Endothelial cell of umbilical vein (primary cell): ENCODE measurements at places on chromosomes 5 and 9. TPM values are rescaled to one million over a fixed set of nuclear protein-coding genes. Genes with fewer than 3 reads are reported as not detected.

DNA sequence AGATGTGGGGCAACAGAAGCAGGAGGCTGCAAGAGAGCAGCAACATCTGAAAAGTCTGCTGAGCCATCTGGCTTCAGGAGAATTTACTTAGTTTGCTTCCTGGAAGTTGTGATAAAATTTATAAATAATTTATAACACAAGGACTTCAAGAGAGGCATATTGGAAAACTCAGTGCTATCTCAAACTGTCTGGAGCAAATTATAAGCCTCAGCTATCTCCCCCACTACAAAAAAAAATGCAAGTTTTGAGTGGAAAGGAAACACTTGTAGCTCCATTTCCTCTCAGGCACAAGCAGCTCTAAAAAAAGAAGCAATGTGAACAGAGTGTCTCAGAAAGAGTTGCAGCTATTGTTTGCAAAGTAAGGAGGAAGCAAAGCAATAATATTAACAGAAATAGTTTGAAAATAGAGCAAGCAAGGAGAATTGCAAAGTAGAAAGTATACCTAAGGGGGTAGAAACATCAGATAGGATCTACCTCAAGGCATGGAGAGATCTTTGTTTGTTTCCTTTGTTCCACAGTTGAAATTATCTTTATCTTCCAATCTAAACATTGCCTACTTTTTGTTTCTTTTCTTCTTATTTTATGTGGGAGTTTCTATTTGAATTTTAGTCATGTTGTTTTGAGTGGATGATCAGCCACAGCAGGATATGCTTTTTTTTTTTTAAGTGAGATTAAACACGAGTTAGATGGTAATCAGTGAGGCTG is 55.9 kb upstream of the IL6ST start:
- no peak overlapping the region for H3K4me3 ChIP-seq
- peaks cover 15% of the 10 kb centered on the region for H3K4me1 ChIP-seq
- H3K27ac ChIP-seq = peak overlapping the region; percentile 15
- peak; percentile 90 for DNase-seq
- H3K27me3 ChIP-seq = no peaks in the 10 kb centered on the region

DNA sequence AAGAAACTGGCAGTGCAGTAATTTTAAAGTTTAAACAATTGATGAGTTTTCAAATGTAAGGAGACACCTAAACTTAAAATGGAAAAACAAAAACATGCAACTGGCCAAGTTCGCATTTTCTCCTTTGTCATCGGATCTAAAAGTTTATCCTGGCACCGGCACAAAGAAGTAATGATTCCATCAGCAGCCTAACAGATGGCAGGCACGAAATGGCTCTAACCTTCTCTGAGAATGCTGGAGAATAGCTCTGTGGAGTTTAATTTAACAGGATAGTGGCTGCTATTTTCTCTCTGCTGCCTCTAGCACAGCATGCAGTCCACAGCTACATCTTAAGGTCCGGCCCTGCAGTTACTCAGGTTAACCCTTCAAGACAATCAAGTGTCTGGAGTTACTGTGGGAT is 82.2 kb downstream of the PRELID2 start:
- no peaks in the 10 kb centered on the region for H3K27me3 ChIP-seq
- H3K4me3 ChIP-seq = no peak overlapping the region
- no peaks in the 10 kb centered on the region for H3K36me3 ChIP-seq
- peak overlapping the region; percentile 51 for H3K27ac ChIP-seq
- peak; percentile 76 for DNase-seq
- H3K4me1 ChIP-seq = peaks cover 27% of the 10 kb centered on the region

GRCh38 chr9:7375013-7375511 is 424.5 kb downstream of the DMAC1 start:
- no peak overlapping the region for H3K4me3 ChIP-seq
- H3K4me1 ChIP-seq = no peaks in the 10 kb centered on the region
- no peaks in the 10 kb centered on the region for H3K36me3 ChIP-seq
- DNase-seq = no peak
- H3K27me3 ChIP-seq = no peaks in the 10 kb centered on the region

GRCh38 chr9:60546406-60546805 is 367.8 kb upstream of the SPATA31A5 start:
- H3K4me1 ChIP-seq = no peaks in the 10 kb centered on the region
- H3K27me3 ChIP-seq = no peaks in the 10 kb centered on the region
- no peak for DNase-seq
- H3K36me3 ChIP-seq = no peaks in the 10 kb centered on the region
- no peak overlapping the region for H3K4me3 ChIP-seq
- no peak overlapping the region for H3K27ac ChIP-seq

DNA sequence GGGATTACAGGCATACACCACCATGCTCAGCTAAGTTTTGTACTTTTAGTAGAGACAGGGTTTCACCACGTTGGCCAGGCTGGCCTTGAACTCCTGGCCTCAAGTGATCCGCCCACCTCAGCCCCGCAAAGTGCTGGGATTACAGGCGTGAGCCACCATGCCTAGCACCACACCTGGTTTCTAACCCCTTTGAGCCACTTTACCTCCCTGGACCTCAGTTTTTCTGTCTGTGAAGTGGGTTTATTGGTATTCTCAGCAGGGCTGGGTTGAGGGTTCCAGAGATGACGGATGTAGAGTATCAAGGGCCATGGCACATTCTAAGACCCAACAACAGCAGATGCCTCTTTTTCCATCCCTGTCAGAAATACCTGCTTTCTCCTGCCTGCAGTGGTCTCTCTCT is 38.6 kb downstream of the AMBP start:
- no peaks in the 10 kb centered on the region for H3K27me3 ChIP-seq
- H3K4me1 ChIP-seq = no peaks in the 10 kb centered on the region
- H3K36me3 ChIP-seq = peaks cover 28% of the 10 kb centered on the region
- no peak overlapping the region for H3K4me3 ChIP-seq

GRCh38 chr5:9429691-9430215 is 116.1 kb downstream of the SEMA5A start:
- H3K36me3 ChIP-seq = no peaks in the 10 kb centered on the region
- no peak overlapping the region for H3K27ac ChIP-seq
- H3K27me3 ChIP-seq = no peaks in the 10 kb centered on the region
- no peak overlapping the region for H3K4me3 ChIP-seq

DNA sequence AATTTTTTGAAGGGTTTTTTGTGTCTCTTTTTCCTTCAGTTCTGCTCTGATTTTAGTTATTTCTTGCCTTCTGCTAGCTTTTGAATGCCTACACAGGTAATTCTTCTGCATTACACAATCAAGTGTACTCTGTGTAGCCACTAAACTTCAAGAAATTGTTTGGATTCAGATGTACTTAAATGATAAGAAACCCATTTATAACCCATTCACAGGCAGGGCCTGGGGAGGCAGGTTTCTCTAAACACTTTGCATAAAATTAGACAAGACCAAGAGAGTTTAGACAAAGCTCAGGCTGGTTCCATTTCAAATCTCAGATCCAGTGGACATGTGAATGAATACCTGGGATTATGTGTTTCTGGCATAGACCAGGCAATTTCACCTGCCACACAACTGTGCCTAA is 41.3 kb upstream of the SEMA5A start:
- no peaks in the 10 kb centered on the region for H3K27me3 ChIP-seq
- H3K4me3 ChIP-seq = no peak overlapping the region
- no peak overlapping the region for H3K27ac ChIP-seq
- DNase-seq = no peak
- no peaks in the 10 kb centered on the region for H3K36me3 ChIP-seq

DNA sequence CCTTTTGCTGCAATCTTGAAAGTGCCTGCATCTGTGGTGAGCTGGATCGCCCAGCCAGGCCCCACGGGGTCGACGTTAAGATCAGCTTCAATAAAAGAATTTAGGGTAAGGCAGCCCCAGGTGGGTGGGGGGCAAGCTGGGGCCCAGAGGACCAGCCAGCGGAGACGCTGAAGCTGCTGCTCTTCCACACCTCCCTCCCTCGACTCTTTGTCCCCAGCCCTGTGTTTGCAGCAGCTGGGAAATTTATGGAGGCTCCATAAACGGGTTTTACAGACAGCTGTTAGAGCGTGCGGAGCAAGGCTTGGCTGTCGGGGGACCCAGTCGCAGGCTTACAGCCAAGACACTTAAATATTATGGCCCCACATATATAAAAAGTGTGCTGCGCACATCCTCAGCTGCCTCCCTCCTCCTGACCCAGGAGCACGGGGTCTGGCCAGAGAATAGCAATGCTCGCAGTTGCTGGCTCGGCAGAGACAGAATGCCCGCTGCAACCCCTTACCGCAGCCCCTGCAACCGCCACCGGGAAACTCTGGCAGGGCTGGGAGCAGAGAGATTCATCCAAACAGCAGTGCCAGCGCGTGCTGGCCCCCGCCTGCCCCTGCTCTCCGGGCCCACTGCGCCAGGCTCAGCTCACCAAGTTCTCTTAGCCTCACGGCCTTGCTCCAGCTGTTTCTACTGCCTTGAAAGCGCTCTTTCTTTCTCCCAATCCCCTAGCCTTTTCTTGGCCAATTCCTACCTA is 28.4 kb upstream of the MVB12B start:
- no peak overlapping the region for H3K4me3 ChIP-seq
- no peaks in the 10 kb centered on the region for H3K4me1 ChIP-seq
- no peak for DNase-seq
- H3K36me3 ChIP-seq = no peaks in the 10 kb centered on the region
- H3K27me3 ChIP-seq = no peaks in the 10 kb centered on the region

GRCh38 chr5:170783498-170784247 is at the start of gene GABRP:
Gene GABRP, plus strand, starts transcription at chr5:170783725. Its CDS starts 4,891 bp downstream, at chr5:170788616.
- peaks cover 6% of the 10 kb centered on the region for H3K4me1 ChIP-seq
- H3K27ac ChIP-seq = no peak within 1 kb of the TSS
- no peaks in the 10 kb centered on the region for H3K36me3 ChIP-seq
- no peak within 1 kb of the TSS for H3K4me3 ChIP-seq
- no peaks in the 10 kb centered on the region for H3K27me3 ChIP-seq
- no peak for DNase-seq

- no peaks in the 10 kb centered on the region for H3K36me3 ChIP-seq
- H3K4me1 ChIP-seq = peaks cover 22% of the 10 kb centered on the region
- H3K27ac ChIP-seq = no peak overlapping the region
- H3K27me3 ChIP-seq = no peaks in the 10 kb centered on the region
- no peak for DNase-seq
Observed at GRCh38 chr5:172719211-172719610, 51.8 kb downstream of the DUSP1 start.

DNA sequence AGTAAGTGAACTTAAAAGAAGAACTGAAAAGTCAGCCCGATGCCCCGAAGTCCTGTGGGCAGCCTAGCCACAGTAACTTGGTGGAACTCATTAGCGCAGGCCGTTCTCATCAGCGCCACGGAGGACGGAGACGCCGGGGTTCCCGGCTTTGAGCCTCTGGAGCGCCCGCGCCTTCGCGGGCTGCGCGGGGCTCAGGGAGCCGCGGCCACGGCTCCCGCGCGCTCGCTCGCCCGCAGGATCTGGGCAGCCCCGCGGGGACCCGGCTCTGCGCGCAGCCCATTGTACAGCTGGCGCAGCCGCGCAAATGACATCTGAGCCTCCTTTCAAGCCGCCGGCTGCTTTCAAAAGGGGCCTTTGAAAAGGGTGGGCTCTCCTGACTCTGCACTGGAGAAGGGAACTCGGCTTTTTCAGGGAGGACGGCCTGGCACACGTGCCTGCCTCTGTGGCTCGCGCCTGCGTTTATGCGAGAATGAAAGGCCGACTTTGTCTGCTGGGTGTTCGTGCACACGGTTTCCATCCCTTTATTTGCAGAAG is 40.7 kb downstream of the TLR4 start:
- H3K4me3 ChIP-seq = peak overlapping the region; percentile 8
- no peaks in the 10 kb centered on the region for H3K4me1 ChIP-seq
- H3K27me3 ChIP-seq = peaks cover 12% of the 10 kb centered on the region
- peak; percentile 19 for DNase-seq
- no peak overlapping the region for H3K27ac ChIP-seq

DNA sequence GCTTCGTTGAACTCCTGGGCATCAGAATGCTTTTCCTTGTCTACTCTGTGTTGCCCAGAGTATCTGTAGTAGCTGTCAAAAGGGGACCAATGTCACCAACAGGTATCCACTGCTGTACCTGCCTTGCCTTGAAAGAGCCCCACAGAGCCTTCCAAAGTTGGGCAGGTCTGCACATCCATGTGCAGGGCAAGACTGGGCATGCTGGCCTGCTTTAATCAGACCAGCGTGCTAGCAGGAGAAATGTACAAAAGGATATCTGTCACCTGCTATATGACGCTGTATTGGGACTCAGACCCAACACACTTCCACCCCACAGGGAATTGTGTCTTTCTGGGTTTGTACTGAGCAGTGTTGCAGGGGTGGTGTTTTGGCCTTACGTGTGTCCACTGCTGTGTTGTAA is 11.9 kb downstream of the DELE1 start:
- H3K36me3 ChIP-seq = peaks cover 48% of the 10 kb centered on the region
- no peaks in the 10 kb centered on the region for H3K27me3 ChIP-seq
- no peak overlapping the region for H3K27ac ChIP-seq
- DNase-seq = no peak
- no peaks in the 10 kb centered on the region for H3K4me1 ChIP-seq

DNA sequence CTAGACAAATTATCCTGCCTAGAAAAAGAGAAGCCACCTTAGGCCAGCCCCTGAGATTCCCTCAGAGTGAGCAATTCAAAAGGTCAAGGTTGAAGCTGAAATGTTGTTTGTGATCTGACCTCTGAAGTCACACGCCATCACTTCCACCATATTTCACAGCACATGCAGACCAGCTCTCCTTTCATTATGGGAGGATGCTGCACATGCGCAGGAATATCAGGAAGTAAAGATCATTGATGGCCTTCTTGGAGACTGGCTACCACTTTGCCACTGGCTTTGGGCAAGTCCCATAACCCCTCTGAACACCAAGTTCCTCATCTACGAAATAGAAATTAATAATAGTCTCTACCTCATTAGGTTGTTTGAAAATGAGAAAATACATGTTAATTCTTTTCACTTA is 39.5 kb downstream of the CDO1 start:
- H3K36me3 ChIP-seq = no peaks in the 10 kb centered on the region
- H3K27ac ChIP-seq = no peak overlapping the region
- no peak overlapping the region for H3K4me3 ChIP-seq
- H3K4me1 ChIP-seq = no peaks in the 10 kb centered on the region
- H3K27me3 ChIP-seq = peaks cover 3% of the 10 kb centered on the region

DNA sequence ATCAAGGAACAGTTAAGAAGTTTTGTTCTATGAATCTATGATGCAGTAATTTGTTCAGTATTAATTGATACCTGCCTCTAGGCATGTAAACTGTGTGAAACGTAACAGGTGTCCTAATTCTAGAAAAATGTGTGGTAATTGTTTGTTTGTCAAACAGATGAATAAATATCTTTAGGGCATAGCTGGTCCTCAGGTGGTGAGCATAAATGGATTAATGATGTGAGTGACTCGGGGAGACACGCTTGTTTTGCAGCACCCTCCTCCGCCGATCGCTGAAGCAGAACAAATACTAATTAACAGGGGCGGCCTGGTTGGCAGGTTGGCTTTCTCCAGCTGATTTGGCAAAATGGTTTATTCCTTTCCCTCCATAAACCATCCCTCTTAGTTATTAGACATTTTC is 88.8 kb downstream of the TLE4 start:
- no peak overlapping the region for H3K27ac ChIP-seq
- H3K27me3 ChIP-seq = no peaks in the 10 kb centered on the region
- H3K4me1 ChIP-seq = peaks cover 11% of the 10 kb centered on the region
- H3K4me3 ChIP-seq = no peak overlapping the region

GRCh38 chr5:69084195-69084594 is 9.6 kb upstream of the SLC30A5 start:
- H3K27me3 ChIP-seq = peaks cover 7% of the 10 kb centered on the region
- no peak overlapping the region for H3K4me3 ChIP-seq
- no peaks in the 10 kb centered on the region for H3K4me1 ChIP-seq
- DNase-seq = no peak

GRCh38 chr9:2663461-2664173 is 42.0 kb downstream of the VLDLR start:
- H3K36me3 ChIP-seq = no peaks in the 10 kb centered on the region
- H3K27ac ChIP-seq = no peak overlapping the region

Gene UBAC1
- total RNA-seq = 36.5 and 39.5 TPM in 2 replicates

Gene IRGM
- total RNA-seq = not detected in 2 replicates

Gene OR1J2
- not detected in 2 replicates for total RNA-seq

Gene MARCHF3
- 31.7 and 31.9 TPM in 2 replicates for total RNA-seq

Gene FOXD4
- total RNA-seq = 0.35 and 0.42 TPM in 2 replicates

Gene CCNI2
- total RNA-seq = 0.53 TPM in 1 of 2 replicates, not detected in the other
